Stimulated activated CD8-positive, alpha-beta memory T cell treated with anti-CD3 and anti-CD28 coated beads, Interleukin-2, amount 100 ng/mL, for 48 hours (primary cell): ENCODE measurements at places on chromosomes 12 and 14.

GRCh38 chr12:131087302-131087818 is 133.7 kb downstream of the ADGRD1 start:
- no peak for DNase-seq

DNA sequence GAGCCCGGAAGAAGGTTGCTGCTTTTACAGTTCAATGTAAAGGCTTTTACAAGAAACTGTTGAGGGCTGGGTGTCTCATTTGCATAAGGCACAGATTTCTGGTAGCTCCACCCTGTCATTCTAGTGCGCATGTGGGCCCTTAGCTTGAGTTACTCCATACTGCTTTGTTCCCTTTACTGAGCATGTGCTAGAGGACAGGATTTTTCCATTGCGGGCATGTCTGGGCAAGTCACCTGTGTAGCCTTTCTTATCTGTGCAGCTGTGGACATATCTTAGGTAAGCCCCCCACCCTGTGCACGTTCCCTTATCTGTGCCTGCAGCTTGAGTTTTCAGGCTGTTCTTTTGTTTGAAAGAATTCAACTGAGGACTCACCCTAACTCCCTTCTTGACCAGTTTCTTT is 56.2 kb upstream of the ARHGAP5 start:
- no peak for DNase-seq

- no peak for DNase-seq
Observed at GRCh38 chr12:33248364-33248763, 191.3 kb downstream of the SYT10 start.

GRCh38 chr14:65214741-65215140 is 112.4 kb upstream of the MAX start:
- DNase-seq, result no peak

GRCh38 chr12:70002097-70002911 is 177.3 kb downstream of the MYRFL start:
- no peak for DNase-seq

GRCh38 chr14:60217713-60218112 is 31.3 kb upstream of the PPM1A start:
- no peak for DNase-seq

GRCh38 chr12:111413442-111414086 is 7.8 kb downstream of the SH2B3 start:
- no peak for DNase-seq

DNA sequence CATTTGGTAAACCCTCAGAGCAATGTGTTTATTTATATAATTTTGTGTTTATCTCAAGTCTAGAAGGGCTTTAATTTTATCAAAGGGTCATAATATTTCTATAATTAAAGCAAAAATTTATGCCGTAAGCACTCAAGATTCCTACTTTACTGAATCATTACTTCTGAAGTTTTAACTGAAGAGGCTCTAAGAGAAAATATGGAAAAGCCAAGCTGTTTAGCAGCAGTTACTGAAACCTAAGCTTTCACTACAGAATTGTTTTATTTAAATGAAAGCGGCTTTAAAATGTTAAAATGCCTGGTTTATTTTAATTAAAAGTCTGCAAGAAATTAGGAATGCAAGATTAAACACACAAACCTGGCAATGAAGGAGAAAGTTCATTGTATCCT is 73.9 kb upstream of the BBS10 start:
- no peak for DNase-seq

DNA sequence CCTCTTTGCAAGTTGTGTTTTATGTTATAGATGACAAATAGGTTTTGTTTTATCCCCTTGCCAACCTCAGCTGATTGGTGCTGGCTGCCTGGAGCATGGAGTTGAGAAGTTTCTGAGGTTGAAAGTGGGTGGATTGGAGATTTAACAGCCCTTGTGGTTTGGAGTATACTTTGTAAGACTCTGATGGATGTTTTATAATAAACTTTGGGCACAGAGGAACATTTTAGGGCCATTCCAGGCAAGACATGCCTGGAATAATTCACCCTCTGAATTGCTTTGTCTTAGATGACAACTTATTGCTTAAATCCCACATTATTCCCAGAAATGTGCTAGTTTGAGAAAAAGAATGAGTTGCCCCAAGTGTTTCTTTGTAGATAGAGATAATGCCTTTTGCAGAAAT is 158.9 kb downstream of the SLC5A8 start:
- DNase-seq, result no peak

GRCh38 chr12:132428936-132429601 is 60.9 kb upstream of the FBRSL1 start:
- no peak for DNase-seq

DNA sequence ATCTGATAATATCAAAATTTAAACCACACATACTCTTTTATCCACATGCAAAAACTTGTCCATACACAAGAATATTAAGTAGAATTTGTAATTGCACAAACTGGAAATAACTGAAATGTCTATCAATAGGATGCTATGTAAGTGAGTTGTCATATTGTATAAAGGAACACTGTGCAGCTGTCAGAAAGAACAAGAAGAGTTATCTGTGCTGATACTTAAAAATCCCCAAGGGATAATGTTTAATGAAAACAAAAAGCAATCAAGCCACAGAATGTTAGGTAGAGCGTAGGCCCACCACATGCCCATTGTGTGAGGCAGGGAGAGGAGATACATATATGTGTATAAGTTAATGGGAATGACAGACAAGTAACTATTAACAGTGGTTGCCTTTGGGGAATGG is 25.9 kb upstream of the HIGD1C start:
- DNase-seq, result no peak

DNA sequence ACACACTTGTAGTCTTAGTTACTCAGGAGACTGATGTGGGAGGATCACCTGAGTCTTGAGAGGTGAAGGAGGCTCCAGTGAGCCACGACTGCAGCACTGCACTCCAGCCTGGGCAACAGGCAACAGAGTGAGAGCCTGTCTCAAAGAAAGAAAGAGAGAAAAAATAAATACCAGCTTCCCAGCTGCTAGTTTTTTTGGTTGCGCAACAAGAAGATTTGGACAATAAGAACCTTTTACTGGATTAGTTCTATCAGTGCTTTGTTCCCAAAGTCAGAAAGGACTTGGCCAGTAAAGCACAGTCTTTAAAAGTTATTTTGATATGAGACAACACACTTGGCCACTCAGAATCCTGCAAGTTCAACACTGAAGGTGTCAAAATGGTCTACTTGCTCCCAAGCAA is 768.1 kb upstream of the LRFN5 start:
- DNase-seq, result no peak

DNA sequence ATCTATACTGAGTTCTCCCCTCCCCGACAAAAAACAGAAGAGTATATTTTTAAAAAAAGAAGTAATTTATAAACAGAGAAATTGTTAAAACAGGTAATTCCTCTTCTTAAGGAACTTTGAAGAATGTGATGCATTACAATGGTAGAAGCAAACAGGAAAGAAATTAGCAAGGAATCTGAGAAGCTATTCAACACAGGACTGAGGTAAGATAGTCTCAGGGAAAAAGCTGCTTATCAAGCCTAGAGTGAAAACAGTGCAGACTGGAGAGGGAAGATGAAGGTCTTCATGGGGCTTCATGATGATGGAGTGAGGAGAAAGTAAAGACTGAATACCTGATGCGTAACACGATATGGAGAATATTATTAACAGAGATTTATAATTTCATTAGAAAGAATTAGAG is 880.0 kb downstream of the SLC16A7 start:
- no peak for DNase-seq

GRCh38 chr14:89401761-89402160 is 15.3 kb downstream of the FOXN3 start:
- DNase-seq, result no peak

GRCh38 chr14:78657451-78657850 is 487.3 kb downstream of the NRXN3 start:
- no peak for DNase-seq

GRCh38 chr12:43281563-43281962 is 270.4 kb downstream of the ADAMTS20 start:
- DNase-seq, result no peak

DNA sequence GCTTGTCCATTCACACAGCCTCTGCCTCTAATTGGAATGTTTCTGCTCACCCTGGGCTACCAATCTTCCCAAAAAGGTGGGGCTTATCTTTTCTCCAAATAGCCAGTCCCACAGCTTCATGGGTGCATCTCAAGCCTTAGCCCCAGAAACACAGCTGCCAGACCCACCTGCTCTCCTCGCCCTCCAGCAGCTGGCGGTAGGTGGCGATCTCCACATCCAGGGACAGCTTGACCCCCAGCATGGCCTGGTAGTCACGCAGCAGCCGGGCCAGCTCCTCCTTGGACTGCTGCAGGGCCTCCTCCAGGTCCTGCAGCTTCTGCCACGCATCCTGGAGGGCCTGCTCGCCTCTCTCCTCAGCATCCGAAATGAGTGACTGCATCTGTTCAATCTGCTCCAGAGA is 11.1 kb downstream of the KRT77 start:
- no peak for DNase-seq

- DNase-seq, result no peak
Observed at GRCh38 chr14:83491091-83491490, 1957.4 kb upstream of the SEL1L start.

GRCh38 chr14:67557118-67557517 is 24.0 kb downstream of the PLEKHH1 start:
- DNase-seq, result no peak

DNA sequence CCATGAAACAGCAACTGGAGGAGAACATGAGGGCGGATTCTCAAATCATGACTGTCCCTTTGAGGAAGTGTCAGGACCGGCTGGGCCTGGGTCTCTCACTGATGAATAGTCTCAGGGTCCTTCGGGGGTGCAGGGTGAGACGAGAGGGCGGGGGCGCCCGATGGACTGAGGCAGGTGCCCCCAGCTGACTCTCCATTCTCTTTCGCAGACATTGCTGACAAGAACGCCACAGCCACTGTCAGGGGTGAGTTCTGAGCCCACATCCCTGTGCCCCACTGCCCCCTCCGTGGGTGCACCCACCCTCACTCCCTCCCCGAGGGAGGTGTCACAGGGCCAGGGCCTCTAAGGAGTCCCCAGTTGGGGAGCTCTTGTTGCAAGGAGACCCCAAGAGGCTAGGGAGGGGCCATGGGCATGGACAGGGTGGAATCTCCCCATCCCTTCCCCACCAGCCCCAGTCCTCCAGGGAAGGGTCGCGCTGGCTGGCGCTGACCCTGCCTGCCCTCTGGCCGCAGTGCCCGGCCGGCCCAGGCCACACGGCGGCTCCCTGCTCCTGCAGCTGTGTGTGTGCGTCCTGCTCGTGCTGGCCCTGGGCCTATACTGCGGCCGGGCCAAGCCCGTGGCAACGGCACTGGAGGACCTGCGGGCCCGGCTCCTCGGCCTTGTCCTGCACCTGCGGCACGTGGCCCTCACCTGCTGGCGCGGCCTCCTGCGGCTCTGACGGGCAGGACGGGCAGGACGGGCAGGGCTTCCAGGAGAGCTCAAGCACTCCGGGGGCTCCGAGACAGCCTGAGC is 8.7 kb downstream of the C14orf180 start:
- DNase-seq, result no peak

DNA sequence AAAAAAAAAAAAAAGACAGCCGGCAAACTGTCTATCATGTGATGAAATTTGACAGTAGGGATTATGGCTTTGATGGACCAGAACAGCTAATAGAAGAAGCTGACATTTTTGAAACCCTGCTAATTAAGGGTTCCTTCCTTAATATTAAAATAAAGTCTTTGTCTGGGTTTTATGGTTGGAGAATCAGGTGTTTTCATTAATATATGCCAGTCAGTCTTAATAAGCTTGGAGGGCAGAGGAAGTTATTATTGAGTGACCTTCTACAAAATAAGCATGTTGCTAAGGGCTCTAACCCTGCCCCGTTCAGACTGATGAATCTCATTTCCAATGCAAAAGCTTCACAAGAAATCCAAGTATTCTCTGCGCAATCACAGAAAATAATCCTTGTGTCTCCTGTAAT is 289.8 kb downstream of the EGLN3 start:
- no peak for DNase-seq

DNA sequence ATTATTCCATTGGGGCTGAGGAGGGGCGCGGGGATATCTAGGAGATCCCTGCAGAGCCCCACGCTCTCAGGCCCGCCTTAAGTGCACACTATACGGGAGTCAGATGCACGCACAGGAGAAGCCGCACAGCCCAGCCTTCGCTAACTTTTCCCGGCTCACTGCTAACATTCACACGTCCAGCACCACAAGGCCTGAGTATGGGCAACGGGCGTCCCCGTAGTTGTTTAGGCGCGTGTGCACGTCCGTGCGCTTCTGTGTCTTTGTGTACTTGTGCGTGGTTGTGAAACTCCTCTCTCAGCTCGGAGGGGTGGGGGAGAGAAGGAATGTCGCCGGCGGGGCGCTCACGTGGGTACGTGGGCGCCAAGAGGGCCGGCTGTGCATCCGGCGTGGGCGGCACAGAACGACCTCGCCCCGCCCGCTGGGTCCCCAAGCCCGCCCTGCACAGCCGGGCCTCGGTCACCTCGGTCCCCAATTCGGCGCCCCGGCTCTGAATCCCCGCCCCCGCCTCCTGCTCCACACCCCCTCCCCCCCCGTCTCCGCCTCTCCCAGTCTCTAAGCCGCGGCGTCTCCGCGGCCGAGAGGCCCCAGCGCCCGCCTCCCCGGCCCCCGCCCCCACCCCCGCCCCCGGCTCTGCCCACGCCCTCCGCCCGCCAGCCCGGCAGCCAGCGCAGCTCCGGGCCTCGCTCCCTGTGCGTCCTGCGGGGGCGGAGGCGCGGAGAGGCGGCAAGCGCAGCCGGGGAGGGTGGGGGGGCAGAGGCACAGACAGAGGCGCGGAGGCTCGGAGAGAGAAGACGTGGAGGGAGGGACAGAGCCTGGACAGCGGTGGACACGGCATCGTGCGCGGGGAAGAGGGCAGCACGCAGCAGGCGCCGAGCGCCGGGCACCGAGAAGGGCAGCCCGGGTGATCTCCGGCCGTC is at the start of gene NAB2:
TSS of gene NAB2 (plus strand) at position 761 of the 917 bp plus-strand sequence. CDS start 158 bp downstream, outside the sequence.
- peak; percentile 85 for DNase-seq

GRCh38 chr14:60622210-60622916 is 26.9 kb downstream of the SIX1 start:
- no peak for DNase-seq

DNA sequence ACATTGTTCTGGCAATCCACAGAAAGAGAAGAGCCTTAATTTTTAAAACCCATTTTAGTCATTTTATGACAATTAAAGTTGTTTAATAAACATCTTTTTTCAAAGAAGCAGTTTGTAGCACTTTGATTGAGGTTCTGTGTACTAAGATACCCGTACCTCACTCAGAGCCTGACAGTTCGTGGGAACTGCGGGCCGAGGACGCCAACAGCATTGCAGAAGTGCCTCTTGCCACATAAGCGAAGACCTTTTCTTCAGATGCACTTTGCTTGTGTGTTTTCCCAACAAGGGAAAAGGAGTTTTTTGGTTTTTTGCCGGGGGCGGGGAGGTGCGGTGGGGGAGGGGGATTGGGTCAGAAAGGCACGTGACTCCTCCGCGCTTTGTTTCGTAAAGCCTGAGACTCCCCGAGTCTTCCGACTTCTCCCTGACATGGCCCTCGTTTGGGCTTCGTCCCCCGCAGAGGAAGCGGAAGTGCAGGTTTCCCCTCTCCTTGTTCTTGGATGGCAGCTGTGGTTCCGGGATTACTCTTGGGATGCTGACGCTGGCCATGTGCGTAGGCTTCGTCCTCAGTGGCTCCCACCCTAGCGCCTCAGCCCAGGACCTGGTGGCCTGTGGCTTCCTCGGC is 70.8 kb downstream of the WDR20 start:
- DNase-seq, result no peak

GRCh38 chr14:101055106-101055662 is 151.7 kb upstream of the RTL1 start:
- DNase-seq, result no peak
